ENCODE measurements at places on chromosomes 12 and 14. TPM values are rescaled to one million over a fixed set of nuclear protein-coding genes. Genes with fewer than 3 reads are reported as not detected.

Gene SOAT2
- 0.23 TPM for total RNA-seq

Gene NFATC4
- not detected for total RNA-seq

- H3K36me3 ChIP-seq: no peaks in the 10 kb centered on the region
- H3K4me3 ChIP-seq: no peak overlapping the region
- peaks cover 4% of the 10 kb centered on the region for H3K27me3 ChIP-seq
Measured at GRCh38 chr12:119446459-119446858, 111.9 kb downstream of the CCDC60 start.

DNA sequence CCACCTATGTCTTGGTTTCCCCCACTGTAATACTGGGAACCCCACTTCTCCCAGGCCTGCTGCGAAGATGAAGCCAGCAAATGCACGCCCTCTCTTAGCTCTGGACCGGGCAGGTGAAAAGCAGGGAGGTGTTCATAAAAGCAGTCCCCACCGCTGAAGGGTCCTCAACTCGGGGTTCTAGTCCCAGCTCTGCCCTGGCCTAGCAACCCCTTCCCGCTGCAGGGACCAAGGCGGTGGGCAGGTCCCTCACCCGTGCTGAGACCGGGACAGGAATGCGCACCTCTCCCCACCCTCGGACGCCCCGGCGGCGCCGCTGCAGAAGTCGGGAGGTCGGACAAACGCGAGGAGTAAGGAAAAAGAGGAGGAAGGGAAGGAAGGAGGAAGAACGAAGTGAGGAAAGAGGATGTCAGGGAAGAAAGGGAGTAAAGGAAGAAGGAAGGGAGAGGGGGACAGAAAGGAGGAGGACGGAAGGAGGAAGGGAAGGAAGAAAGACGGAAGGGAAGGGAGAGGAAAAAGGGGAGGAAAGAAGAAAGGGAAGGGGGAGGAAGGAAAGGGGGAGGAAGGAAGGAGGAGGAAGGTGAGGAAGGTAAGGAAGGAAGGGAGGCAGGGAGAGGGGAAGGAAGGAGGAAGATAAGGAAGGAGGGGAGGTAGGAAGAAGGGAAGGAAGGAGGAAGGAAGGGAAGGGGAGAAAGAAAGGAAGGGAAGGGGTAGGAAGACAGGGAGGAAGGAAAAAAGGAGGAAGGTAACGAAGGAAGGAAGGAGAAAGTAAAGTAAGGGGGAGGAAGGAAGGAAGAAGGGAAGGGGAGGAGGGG is 701 bp downstream of the SPRING1 start:
- H3K4me1 ChIP-seq: peaks cover 4% of the 10 kb centered on the region
- peak overlapping the region; percentile 75 for H3K27ac ChIP-seq
- H3K36me3 ChIP-seq: no peaks in the 10 kb centered on the region
- peak overlapping the region; percentile 75 for H3K4me3 ChIP-seq

DNA sequence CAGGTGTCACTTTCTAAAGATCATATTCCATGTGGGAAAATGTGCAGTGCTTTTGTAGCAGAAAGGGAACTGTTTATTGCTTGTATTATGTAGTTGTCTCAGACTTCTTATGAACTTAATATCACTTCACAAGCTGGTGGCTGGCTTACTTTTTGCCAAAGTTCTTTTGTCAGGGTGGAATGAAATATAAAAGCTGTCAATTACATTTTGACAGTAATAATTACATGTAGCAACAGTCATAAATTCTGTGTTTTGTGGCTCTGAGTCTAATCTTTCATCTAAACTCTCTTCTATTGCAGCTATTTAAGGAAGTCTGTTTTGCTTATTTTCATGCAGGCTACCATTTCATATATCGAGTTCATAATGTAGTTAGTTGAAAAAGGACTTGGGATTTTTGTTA is 106.6 kb downstream of the OTOGL start:
- H3K27me3 ChIP-seq: no peaks in the 10 kb centered on the region
- DNase-seq: no peak
- H3K27ac ChIP-seq: no peak overlapping the region
- H3K4me3 ChIP-seq: no peak overlapping the region

DNA sequence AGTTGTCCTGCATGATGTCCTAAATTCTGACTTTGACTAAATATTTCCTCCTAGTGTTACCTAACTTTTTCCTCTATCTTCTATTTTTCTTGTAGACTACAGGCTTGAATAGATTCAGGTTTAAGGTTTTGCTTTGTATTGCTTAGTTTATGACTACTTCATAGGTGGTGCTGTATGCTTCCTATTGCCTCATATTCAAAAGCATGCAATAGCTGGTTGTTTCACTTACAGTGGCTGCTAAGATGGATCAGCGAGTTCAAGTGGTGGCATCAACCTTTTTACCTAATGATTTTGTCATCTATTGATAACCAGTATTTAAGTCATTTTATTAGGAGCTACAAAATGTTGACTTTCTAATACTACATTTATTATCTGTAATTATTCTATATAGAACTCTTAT is 36.3 kb upstream of the BICD1 start:
- H3K36me3 ChIP-seq: no peaks in the 10 kb centered on the region
- H3K4me1 ChIP-seq: no peaks in the 10 kb centered on the region
- no peak for DNase-seq
- H3K4me3 ChIP-seq: no peak overlapping the region
- no peak overlapping the region for H3K27ac ChIP-seq
- no peaks in the 10 kb centered on the region for H3K27me3 ChIP-seq

GRCh38 chr14:72024043-72024407 is 91.8 kb downstream of the RGS6 start:
- H3K27me3 ChIP-seq: no peaks in the 10 kb centered on the region
- H3K36me3 ChIP-seq: no peaks in the 10 kb centered on the region
- no peaks in the 10 kb centered on the region for H3K4me1 ChIP-seq
- no peak overlapping the region for H3K27ac ChIP-seq

DNA sequence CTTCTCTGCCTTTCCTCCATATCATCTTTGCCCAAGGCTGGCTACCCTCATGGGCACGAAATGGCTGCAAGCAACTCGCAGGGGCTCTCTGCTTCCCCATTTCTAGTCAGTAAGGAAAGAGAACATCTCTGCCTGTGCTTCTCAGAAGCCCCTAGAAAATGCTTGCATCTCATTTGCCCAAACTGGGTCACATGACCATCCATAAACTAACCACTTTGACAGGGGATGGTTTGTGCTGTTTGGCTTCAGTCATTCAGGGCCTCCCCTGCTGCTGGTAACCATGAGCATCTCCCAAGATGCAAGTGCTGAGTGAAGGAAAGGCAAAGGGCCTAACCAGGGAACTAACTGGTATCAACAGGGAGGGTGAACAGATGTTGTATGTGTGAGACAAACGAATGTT is 91.1 kb downstream of the CCDC60 start:
- H3K4me3 ChIP-seq: no peak overlapping the region
- H3K36me3 ChIP-seq: no peaks in the 10 kb centered on the region
- no peak overlapping the region for H3K27ac ChIP-seq
- H3K27me3 ChIP-seq: no peaks in the 10 kb centered on the region

DNA sequence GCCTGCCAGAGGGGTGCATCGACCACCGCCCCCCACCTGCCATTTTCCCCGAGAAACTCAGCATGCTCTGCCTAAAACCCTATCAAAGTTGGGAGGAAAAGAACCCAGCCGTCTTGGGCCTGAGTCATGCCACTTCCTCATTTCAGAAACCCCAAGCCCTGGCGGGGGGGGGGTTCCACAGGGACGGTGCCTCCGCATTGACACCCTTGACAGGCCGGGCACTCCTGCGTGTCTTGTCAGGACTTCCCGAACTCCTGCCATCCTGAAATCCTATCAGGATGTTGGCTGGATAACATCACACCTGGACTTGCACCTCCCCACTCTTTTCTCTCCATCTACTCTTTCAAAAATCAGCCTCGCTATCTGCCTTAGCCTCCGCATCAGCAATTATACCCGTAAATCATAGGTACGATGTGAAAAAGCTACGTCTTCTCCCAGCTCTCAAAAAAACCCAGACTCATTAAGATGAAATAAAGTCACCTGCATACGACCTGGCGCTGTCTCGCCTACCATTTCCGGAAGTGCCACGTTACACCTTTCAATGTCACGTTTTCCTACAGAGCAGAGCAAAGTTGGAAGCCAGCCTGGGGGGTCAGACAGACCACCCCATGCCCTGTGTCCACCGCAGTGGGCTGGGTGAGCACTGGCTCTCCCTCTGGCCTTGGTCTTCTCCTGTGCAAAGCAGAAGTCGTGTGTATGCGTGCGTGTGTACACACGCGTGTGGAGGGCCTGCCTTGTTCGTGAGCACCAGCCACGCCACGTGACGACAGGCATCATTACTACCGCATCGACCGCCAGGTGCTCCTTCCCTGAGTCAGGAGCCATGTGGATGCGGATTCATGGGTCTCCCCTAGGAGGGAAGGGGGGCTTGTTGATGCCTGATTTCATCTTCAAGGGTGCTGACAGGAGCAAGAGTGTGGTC is 96.7 kb downstream of the RFLNA start:
- H3K27me3 ChIP-seq: no peaks in the 10 kb centered on the region
- H3K4me3 ChIP-seq: no peak overlapping the region
- H3K27ac ChIP-seq: peak overlapping the region; percentile 50
- peak; percentile 52 for DNase-seq

GRCh38 chr12:103011974-103012763 is 54.7 kb downstream of the ASCL1 start:
- DNase-seq: no peak
- H3K4me1 ChIP-seq: no peaks in the 10 kb centered on the region

- no peaks in the 10 kb centered on the region for H3K36me3 ChIP-seq
- H3K27me3 ChIP-seq: no peaks in the 10 kb centered on the region
- DNase-seq: no peak
- H3K27ac ChIP-seq: no peak overlapping the region
- H3K4me3 ChIP-seq: no peak overlapping the region
Measured at GRCh38 chr14:72471346-72471745, 422.6 kb downstream of the DPF3 start.

DNA sequence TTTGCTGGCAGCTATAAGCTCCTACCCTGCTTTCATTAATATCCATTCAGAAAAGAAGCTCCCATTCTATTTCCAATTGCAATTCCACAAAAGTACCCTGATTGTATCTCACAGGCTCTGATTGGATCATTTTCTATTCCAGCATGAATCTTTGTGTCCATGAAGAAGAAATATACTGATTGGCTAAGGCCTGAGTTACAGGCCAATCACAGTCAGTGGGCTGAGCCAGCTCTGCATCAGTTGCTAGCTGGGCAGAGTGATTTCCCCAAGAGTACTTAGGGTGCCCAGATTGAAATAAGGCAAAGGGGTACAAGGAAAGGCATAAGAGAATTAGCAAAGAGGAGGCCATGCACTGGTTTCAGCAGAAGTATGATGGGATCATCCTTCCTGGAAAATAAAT is 14.4 kb downstream of the ART4 start:
- no peak overlapping the region for H3K4me3 ChIP-seq
- H3K36me3 ChIP-seq: no peaks in the 10 kb centered on the region
- no peak overlapping the region for H3K27ac ChIP-seq
- H3K4me1 ChIP-seq: no peaks in the 10 kb centered on the region

- no peak overlapping the region for H3K27ac ChIP-seq
- no peaks in the 10 kb centered on the region for H3K36me3 ChIP-seq
- no peak overlapping the region for H3K4me3 ChIP-seq
- H3K27me3 ChIP-seq: no peaks in the 10 kb centered on the region
- no peak for DNase-seq
Measured at GRCh38 chr14:99545586-99545985, 58.4 kb downstream of the CCDC85C start.

- H3K4me1 ChIP-seq: no peaks in the 10 kb centered on the region
- no peak overlapping the region for H3K27ac ChIP-seq
- H3K36me3 ChIP-seq: no peaks in the 10 kb centered on the region
- peaks cover 13% of the 10 kb centered on the region for H3K27me3 ChIP-seq
- no peak for DNase-seq
Measured at GRCh38 chr12:63149909-63150712, 890 bp downstream of the AVPR1A start.

- no peaks in the 10 kb centered on the region for H3K27me3 ChIP-seq
- no peak overlapping the region for H3K4me3 ChIP-seq
- no peak for DNase-seq
- no peaks in the 10 kb centered on the region for H3K4me1 ChIP-seq
- H3K27ac ChIP-seq: no peak overlapping the region
Measured at GRCh38 chr12:13631873-13632272, 349.5 kb downstream of the GRIN2B start.
